ENCODE measurements at places on chromosomes 11 and 22.

DNA sequence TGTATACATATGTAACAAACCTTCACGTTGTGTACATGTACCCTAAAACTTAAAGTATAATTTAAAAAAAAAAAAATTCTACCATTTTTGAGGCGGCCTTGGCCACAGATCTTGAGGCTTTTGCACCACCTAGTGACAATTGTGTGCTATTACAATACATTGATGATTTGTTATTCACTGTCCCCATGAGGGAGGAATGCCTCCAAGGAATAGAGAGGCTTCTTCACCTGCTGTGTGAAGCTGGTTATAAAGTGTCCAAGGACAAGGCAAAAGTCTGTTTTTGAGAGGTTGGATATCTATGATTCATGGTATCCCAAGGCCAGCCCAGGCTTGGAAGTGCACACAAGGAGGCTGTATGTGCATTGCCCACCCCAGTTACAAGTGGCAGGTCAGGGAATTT lies 30.7 kb downstream of the SLC22A25 start:
- no peak for DNase-seq

DNA sequence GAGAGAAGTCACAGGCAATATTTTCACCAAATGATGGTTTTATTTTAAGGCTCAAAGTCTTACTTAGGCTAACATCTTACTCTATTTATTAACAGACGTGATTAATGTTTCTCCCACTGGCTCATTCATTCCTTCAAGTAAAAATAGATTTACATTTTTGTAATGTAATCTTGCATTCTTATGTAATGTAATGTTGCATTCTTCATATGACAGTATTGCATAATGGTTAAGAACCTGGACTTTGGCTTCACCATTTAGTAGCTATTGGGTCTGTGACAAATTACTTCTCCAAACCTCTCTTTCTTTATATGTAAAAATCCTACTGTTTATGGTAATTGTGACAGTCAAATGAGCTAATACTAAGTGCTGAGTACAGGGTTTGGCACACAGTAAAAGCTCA lies 3.3 kb upstream of the DIXDC1 start:
- no peak for DNase-seq

- no peak for DNase-seq
Observed at GRCh38 chr11:74695705-74696280, 35.4 kb downstream of the CHRDL2 start.

DNA sequence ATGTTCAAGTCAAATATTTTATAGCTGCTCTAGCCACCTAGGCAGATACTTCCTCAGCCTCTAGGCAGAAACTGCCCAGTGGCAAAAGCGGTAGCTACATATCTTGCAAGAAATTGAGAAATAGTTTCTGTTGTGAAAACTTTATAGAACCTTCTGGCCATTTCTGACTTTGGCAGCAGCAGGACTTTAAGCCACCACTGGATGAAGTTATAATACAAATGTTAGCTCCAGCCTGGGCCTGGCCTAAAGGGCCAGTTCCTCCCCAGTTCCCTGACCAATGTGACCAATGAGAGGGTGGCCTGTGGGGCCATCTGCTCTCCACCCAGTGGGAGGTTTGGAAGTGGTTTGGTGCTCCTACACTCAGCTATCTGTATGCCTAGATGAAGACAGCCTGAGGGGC lies 254.0 kb upstream of the NARS2 start:
- no peak for DNase-seq

- DNase-seq, result no peak
Observed at GRCh38 chr11:86746514-86746913, 53.8 kb upstream of the PRSS23 start.

- DNase-seq, result no peak
Observed at GRCh38 chr11:1639666-1640065, 10.1 kb downstream of the KRTAP5-5 start.

GRCh38 chr11:78213526-78214330 lies 25.0 kb downstream of the USP35 start:
- no peak for DNase-seq

- no peak for DNase-seq
Observed at GRCh38 chr11:134646561-134646960, 234.5 kb upstream of the B3GAT1 start.

- no peak for DNase-seq
Observed at GRCh38 chr22:50018608-50019285, 6.2 kb upstream of the IL17REL start.

DNA sequence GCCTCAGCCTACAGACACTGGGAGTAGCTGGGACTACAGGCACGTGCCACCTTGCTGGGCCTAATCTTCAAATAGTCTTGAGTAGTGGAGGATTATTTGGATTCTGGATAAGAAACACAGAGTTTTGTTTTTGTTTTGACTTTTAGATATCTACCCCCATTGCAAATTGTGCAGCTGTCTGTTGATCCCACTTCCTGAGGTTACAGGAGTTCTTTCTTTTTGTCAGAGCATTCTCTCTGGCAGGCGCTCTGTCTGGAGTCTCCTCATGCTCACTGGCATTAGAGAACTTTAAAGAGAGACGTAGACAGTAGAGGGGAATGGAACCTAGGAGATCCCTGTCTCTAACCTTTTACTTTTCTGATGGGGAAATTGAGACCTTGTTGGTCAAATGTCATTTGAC lies 7.8 kb upstream of the ADAMTS8 start:
- no peak for DNase-seq

GRCh38 chr11:62602141-62603071 lies 741 bp upstream of the MTA2 start:
- DNase-seq, result no peak

DNA sequence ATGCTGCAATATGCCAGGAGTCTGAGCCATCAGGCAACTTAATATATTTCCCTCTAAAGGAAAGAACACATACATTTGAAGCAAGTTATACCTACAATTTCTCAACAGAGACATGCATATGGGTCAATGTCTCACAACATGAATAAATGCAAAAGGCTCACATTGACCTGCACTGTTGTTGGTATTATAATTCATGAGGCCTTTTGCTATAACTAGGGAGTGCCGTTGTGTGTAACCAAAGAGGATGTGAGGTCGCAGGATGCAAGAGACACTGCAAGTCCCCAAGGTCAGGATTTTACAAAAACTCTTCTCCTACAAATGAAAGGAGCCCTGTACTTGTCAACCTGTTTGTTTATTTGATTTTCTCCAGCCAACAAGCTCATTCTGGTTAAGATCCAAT lies 250.5 kb downstream of the LARGE1 start:
- DNase-seq, result no peak

GRCh38 chr11:13667245-13667644 lies 1.2 kb upstream of the FAR1 start:
- no peak for DNase-seq

DNA sequence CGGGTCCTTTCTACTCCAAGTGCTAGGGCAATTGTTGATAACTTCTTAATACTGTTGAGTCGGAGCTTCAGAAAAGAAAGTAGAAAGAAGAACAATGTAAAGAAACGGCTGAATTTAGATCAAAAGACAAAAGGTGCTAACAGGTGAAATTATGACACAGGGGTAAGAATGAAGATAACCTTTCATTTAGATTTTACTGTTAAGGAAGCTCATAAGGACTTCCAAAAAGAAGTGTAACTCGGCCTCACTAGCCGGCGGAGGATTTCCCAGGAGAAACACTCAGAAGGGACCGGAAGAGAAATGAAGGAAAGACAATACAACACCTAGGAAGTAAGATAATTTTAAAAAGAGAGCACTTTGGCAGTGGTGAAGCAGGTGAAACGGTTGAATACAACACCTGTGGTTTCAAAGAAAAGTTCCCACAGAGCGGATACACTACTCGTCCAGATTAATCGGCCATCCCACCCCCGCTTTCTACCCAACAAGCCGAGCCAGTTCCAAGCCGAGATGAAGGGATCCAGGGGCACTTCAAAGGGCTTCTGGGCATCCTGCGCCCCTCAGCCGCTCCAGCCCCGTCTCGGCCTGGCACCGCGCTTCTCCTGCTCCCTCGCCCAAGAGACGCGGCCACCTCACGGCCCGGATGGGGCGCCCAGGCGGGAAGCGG lies 737 bp downstream of the PPP2R1B start:
- no peak for DNase-seq

GRCh38 chr11:93192163-93192562 lies 5.6 kb downstream of the SLC36A4 start:
- DNase-seq, result no peak

DNA sequence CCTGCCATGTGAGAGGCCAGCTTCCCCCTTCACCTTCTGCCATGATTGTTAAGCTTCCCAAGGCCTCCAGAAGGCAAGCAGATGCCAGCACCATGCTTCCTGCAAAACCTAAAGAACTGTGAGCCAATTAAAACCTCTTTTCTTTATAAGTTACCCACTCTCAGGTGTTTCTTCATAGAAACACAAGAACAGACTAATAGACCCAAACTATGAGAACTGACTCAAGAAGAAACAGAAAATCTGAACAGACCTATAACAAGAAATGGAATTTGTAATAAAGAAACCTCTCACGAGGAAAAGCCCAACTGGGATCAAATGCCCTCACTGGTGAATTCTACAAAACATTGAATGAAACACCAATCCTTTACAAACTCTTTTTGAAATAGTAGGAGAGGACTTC lies 12.0 kb downstream of the NPAT start:
- no peak for DNase-seq

DNA sequence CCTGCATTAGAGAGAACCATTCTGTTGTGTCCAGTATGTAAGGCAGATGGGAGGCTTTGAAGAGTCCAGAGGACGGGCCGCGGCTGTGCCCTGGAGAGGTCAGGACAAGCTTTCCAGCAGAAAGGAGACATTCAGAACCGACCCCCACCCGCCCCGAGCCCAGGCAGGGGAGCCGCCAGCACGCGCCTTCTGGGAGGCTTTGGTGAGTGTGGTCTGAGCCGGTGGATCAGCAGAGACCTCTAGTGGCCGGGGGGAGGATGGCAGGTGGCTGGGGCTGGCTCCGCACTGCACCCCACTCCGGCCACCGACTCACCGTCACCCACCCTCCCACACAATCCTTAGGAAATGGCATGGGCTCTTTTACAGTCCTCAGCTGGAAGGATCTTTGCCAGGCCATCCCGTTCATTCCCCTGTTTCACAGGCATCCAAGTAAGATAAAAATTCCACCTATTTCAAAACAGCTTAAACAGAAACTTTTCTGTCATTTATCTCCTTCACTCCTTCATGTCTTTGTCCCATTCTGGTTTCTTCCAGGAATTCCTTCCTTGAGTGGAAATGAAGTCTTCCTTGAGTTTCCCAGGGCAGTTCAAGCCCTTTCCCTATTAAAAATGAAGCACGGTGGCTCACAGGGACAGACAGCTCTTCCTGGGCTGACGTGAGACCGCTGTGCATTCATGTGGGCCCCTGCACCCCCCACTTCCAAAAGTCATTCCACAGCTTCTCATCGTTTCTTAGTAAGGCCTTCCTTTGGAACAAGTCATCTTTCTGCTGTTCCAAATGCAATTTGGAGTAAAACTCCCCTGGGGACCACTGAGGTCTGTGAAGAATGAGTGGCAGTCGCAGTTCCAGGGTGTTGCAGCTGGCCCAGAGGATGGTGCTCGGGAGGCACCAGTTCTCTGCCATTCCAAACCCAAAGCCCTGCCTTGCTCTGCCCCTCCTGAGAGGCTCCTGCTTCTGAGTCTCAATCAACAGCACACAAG lies 91.0 kb downstream of the FEZ1 start:
- peak; percentile 59 for DNase-seq

- DNase-seq, result no peak
Observed at GRCh38 chr22:49357661-49358440, 469.8 kb downstream of the BRD1 start.

GRCh38 chr22:46379066-46379930 lies 43.8 kb downstream of the TRMU start:
- no peak for DNase-seq

GRCh38 chr11:25992294-25992693 lies 339.6 kb upstream of the ANO3 start:
- DNase-seq, result no peak
